K562 (cell line): ENCODE measurements at places on chromosomes 12 and 14.

DNA sequence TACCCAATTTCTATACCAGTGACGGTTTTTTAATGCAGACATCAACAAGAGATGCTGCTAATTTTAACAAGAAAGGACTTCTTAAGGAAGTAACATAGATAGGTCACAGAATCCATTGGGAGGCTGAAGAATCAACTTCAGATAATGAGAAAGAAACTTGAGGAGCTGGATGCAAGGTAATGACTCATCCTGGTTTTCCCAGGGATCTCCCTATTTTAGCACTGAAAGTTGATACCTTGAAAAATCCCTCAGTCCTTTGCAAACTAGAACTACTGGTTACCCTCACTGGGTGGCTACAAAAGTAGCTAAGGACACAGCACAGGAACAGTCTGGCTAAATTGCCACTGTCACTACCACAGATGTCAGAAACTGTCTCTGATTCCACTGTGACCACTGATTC, 561.9 kb downstream of the FLRT2 start:
- no peak for DNase-seq

DNA sequence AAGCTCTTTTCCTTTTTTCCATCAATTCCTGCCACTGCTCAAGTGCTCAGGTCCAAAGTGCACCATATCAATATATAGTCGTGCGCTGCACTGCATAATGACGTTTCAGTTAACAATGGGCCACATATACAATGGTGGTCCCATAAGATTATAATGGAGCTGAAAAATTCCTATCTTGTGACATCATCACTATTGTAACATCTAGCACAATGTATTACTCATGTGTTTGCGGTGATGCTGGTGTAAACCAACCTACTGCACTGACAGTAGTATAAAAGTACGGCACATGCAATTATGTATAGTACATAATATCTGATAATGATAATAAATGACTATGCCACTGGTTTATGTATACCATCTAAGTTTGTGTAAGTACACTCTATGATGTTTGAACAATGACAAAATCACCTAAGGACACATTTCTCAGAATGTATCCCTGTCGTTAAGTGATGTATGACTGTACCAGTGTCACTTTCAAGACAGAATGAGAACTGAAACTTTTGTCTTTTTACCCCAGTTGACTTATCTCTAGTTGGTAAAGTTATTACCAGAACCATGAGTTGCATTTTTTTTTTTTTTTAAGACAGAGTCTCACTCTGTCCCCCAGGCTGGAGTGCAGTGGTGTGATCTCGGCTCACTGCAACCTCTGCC, 53.7 kb upstream of the INSM2 start:
- no peak for DNase-seq

DNA sequence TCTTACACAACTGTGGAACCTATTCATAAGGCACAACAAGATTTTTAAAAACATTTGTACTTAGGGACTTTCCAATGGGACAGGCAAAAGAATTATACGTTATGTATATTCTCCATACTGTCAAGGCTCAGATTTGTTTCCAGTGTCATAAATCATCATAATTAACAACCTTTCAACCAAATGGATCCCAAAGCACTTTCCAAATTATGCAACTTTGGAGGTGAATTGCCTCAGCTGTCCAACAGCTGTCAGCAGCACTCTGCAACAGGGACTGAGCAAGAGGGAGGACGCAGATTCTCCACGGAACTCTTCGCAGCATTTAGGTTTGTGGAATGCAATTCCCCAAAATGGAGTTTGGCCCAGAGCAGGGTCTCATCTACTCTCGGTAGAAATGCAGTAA, 186.6 kb downstream of the PAX9 start:
- no peak for DNase-seq

DNA sequence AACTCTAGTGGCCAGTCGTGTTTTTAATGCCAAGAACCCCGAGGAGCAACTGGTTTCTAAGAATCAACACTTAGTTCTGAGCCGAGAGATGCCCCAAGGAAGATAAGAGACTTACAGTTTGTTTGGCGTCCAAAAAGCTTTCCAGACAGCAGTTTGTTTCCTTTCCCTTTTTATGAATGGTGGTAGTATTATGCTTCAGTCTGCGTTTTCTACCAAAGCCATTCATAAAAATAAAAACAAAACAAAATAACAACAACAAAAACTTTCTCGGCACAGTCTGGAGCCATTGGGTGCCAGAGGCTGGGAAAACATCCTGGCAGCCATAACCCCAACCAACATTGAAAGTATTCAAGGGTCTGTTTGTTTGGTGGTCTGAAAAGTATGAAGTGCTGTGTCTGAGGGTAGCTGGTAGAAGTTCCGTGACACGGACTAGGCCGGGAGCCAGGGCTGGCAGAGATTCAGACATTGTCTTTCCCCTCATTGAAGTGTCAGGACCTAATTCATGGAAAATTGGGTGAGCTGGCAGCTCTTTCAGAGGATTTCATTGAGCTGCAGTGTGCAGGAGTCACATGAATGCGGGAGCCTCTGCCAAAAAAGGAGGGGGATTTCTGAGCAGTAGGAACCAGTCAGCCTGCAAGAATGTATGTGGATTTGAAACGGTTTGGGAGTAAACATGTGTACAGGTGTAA, 124.2 kb downstream of the HMGA2 start:
- DNase-seq, result no peak

GRCh38 chr14:91358654-91359220, 58.9 kb downstream of the CCDC88C start:
- DNase-seq, result no peak
